CD4-positive, alpha-beta T cell treated with Interleukin-15 for 1 hour (primary cell): ENCODE measurements at places on chromosomes 2 and 18.

DNA sequence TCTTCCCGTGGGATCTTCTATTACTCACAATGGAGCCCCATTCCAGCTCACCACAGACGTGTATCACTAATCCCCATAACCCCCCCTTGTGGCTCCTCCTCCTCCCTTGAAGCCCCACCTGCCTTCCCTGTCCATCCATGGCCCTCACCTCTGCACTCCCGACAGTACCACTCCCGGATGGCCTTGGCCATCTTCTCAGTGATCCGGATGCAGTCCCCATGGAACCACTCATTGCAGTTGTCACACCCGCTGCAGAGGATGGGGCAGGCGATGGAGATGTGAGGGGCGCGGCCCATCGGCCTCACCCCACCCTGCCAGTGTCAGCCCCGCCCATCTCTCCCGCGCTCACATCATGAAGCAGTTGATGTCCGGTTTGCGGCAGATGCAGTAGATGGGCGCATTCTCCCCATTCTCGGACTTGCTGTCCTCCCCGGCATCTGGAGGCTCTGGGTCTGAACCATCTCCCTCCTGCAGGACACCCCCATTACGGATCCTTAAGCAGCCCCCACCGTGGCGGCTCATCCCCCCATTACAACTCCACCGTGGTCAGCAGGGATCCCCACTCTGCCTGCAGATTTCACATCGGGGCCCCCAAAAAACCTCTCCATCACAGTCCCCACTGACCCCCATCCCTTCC lies 983 bp downstream of the CXXC1 start:
- DNase-seq = peak; percentile 25

- no peak for DNase-seq
Measured at GRCh38 chr18:34114996-34115395, 109.7 kb downstream of the NOL4 start.

- DNase-seq = no peak
Measured at GRCh38 chr2:24910245-24910644, 9.8 kb downstream of the ADCY3 start.

DNA sequence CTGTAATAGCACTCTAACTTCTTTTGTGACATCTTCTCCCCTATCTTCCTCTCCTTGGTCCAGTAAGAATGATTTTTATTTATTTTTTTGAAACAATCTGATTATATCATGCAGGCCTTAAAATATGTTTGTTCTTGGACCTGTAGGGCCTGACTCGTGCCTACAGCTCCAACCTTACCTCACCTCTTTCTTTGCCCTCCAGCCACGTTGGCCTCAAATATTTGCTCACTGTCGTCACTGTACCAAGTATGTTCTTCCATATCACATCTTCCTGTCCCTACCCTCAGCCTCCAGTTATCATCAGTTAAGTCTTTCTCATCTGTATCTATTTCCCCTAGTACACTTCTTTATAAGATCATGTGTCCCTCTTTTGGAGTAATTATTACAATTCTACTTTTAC lies 125.5 kb downstream of the CDH7 start:
- no peak for DNase-seq

GRCh38 chr18:56888978-56889377 lies 237.8 kb downstream of the WDR7 start:
- DNase-seq = no peak

- no peak for DNase-seq
Measured at GRCh38 chr18:5604778-5605177, 61.0 kb upstream of the EPB41L3 start.

DNA sequence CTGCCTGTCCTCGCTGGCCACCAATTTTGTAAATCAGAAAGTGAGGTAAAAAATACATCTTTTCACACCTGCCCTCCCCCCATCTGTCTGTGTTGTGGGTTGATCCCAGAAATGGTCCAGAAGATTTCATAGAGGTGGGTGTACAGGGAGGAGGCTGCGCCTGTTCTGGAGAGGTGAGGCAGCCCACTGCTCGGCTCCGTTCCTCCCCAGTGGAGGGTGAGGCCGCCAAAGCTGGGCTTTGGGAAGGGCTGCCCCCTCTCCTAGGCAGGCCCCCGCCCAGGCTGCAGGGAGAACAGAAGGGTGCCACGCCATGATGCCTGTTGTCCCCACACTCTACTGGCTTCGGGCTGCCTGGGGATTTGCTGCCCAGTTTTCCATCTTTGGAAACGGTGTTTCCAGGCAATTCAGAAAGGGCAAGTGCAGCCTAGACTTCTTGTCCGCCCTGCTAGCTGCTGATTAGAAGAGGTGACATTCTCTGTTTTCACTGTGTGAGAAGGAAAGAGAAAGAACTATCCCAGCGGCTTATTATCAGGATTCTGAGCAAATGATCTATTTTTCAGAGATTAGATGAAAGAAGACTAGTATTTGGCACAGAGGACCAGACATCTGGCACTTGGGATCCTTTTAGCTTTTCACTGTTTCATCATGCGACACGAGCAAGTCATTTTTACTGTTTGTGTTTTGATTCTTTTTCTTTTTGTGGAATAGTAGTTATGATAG lies 18.7 kb downstream of the SMARCAL1 start:
- DNase-seq = no peak

DNA sequence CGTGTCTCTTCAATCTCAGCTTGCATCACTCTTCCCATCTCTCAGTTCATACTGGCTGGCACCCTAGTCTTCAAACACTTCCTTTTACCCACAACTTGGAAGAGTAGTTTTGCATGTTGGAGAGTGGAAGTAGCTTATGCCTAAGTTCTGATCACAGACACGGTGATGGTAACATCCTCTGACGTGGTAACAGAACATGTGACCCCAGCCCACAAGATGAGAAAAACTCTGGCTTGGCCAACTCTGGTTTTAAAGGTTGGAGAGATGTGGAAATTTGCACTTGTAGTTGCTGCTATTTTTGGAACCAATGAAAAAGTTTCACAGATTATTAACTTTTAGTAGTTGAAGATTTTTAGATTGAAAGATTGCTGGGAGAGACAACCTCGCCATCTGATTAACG lies 155.4 kb upstream of the SLC35G4 start:
- DNase-seq = no peak

DNA sequence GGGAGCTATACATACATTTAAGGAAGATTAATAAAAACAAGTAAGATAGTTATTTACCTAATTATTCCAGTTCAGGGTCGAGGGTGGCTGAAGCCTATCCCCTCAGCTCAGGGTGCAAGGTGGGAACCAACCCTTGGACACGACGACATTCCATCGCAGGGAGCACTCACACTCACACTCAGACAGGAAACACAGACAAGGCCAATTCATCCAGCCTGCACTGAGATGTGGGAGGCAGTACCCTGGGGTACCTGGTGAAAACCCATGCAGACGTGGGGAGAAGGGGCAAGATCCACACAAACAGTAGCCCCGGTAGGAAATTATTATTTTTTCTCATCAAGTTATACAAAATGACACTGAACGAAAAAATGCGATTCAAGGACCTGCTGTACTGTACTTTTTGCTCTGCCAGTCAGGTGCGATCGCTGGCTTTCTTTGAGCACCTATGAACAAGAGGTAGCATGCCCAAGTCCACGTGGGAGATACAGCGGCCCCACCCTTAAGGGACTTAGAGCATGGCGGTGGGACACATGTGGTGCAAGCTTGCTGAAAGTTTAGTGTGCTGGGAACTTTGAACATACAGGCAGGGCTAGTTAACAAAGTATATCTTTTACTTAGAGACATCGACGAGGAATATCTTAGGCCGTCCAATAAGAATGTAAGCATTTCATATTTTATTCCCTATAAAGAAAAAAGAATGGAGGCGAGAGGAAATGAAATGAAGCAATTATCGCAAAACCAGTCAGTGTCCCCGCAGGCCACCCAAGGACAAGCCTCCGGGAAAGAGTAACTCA lies 624 bp downstream of the METTL8 start:
- peak; percentile 18 for DNase-seq

GRCh38 chr2:150640039-150640438 lies 152.6 kb upstream of the RND3 start:
- DNase-seq = no peak

DNA sequence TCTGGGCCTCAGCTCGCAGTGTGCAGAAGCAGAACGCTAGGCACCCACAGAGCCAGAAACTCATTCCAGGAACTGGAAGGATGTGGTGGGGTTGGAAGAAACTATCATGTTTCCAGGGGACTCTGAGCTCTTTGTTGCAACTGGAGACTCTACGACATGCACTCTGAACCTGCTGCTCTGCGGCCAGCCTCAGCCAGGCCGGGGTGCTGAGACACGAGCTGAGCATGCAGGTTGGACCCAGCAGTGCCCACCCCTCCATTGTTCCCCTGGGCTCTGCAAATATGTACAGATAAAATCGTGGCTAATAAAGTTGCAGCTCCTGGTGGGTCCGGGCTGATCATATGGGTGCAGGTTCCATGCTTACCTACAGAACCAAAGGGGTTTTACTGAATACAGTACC lies 37.6 kb upstream of the ARL4C start:
- no peak for DNase-seq

DNA sequence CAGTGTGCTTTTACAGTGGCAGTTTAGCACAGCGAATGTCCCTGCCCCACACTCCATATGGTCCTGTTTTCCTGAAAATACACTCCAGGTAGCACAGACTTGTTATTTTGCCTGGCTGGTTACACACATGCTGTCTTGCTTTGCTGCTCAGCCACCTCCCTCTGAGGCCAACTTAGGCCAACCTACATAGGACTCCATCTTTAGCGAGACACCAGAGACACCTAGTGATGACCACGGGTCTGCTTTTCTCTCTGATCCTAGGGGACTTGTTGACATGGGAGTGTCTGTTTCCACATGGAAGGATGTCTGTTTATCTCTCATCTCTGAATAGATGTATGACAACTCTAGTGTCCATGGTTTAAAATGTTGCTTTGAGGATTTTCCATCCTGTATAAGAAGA lies 43.3 kb downstream of the PLEKHB2 start:
- DNase-seq = no peak

DNA sequence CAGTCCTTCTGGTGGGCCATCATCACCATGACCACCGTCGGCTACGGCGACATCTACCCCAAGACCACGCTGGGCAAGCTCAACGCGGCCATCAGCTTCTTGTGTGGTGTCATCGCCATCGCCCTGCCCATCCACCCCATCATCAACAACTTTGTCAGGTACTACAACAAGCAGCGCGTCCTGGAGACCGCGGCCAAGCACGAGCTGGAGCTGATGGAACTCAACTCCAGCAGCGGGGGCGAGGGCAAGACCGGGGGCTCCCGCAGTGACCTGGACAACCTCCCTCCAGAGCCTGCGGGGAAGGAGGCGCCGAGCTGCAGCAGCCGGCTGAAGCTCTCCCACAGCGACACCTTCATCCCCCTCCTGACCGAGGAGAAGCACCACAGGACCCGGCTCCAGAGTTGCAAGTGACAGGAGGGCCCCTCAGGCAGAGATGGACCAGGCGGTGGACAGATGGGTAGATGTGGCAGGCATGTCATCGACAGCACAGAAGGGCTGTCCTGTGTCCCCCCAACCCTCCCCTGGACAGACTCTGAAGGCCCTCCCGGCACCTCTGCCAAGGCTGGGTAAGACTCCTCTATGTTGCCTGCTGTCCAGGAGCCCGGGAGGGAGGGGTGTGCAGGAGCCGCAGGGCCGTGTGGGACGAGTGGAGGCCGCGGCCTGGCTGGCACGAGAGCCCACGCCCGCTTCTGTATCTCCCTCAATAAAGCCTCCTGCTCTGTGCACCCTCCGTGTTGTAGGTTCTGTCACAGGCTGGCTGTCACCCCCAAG lies 2.0 kb downstream of the KCNF1 start:
- DNase-seq = no peak

DNA sequence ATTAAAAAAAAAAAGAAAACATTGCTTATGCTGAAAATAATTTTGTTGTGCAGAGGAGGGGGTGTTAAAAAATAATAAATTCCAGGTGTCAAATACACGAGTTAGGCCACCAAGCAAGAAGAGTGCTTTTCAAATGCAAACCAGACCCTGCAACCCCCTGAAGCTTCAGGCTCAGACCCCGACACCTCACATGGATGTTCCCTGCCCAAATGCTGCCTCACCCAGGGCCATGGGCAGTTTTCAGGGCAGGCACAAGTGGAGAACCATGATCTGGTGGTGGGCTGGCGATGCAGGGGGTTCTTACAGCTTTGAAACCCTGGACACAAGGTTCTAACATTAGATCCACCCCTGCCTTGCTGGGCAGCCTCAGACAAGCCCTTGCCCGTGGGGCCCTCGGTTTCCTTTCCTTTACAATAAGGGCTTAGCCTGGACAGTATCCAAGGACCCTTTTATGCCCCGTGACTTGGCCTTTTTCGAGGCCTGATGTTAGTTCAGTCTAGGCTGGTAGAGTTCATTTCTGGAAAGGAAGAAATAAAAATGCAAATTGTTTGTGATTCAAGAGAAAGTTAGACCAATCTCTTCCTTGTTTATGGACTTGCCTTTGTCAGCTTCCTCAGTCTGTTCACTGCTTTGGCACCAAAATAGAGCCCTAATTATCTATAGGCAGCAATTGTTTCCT lies 168.7 kb downstream of the DDX1 start:
- DNase-seq = no peak

DNA sequence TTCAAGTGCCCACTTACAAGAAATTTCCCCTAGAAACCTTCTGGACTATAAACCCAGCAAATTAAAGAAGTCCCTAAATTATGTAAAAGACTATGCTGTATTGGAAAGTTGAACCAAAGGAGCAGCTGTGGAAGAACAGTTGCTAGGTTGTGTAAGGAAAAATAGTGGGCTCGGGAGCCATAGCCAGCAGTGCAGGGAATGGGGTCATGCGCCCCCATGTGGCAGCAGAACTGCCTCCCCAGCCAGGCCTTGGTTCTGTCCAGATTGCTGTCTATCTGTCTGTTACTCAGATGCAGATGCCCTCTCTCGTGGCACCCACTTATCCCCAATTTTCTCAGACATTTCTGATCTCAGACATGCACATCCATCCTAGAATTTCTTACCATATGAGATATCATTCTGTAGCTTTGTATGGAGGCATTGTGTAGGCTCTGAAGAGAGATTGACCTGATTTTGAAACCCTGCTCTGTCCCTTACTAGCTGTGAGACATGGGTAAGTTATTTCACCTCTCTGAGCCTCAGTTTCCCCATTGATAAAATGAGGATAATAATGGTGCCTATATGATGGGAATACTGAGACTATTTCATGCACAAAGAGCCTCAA lies 258.3 kb downstream of the SS18 start:
- DNase-seq = no peak

DNA sequence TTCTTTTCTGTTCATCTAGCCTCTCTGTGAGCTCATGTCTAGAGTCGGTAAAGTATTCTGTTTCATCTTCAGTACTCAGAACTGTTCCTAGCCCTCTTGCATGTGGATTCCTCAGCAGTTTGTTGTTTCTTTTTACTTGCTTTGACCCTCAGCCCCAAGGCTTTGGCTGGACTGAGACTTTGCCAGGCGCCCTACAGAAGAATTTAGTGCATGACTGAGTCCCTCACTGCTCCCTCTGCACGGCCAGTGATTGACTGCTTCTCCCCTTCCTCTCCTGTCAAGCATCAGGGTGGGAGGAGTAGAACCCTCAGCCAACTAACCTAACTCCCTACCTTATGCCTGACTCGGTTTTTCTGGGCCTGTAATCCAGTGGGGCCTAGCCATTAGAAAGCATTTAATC lies 109.8 kb downstream of the ESCO1 start:
- DNase-seq = no peak

DNA sequence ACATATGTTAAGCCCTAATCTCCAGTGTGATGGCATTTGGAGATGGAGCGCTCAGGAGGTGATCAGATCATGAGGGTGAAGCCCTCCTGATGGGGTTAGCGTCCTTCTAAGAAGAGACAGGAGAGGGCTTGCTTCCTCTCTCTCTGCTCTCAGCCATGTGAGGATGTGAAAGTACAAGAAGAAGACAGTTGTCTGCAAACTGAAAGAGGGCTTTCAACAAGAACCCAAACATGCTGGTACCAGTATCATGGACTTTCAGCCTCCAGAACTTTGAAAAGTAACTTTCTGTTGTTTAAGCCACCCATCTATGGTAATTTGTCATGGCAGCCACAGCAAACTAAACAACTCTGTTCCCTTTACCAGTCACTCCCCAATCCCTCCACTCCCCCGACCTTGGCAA lies 47.4 kb downstream of the CACNB4 start:
- DNase-seq = no peak
